ENCODE measurements at places on chromosomes 16 and 17.

DNA sequence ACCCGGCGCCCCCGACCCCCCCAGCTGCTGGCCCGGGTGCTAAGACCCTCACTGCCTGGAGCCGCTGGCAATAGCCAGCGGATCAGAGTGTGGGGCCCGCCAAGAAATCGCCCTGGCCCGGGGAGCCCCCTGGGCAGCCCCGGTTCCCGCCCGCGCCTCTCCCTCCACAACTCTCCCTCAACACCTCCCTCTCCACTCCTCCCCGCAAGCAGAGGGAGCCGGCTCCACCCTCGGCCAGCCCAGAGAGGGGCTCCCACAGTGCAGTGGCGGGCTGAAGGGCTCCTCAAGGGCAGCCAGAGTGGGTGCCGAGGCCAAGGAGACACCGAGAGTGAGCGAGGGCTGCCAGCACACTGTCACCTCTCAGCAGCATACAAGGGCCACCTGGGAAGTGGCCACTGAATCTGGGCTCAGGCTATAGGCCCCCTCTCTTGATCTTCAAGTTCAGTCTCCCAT is 385.5 kb downstream of the SEC14L1 start:
- no peak for DNase-seq

DNA sequence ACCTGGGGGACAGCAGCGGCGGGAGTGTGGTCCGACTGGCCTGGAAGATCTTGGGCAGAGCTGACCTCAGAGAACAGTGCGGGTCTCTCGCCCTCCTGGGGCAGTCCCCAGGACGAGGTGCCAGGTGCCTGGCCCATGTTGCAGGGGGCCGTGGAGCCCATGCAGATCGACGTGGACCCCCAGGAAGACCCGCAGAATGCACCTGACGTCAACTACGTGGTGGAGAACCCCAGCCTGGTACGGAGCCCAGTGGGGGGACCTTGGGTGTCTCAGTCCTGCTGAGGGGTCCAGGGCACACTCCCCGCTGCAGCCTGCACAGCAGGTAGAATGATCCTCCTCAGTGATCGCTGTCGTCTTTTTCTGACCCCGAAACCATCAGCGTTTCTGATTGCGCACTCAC is 1.4 kb downstream of the GPS1 start:
- DNase-seq: no peak

DNA sequence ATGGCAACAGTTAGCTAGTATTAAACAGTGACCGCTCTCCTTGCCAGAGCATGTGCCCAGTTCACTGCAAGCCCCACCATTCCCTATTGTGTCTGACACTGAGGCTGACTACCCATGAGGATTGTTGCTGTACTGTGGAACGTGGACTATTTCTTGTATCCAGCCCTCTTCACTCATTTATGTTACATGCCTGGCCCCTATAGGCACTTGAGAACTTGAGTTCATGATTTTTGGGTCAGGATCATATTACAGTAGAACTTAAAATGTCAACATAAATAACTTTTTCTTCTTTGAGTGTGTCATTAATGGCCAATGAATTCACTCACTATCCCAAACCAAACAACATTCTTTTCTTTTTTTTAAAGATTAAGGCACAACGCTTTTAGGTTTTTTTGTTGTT is 55.7 kb downstream of the LYRM1 start:
- no peak for DNase-seq

DNA sequence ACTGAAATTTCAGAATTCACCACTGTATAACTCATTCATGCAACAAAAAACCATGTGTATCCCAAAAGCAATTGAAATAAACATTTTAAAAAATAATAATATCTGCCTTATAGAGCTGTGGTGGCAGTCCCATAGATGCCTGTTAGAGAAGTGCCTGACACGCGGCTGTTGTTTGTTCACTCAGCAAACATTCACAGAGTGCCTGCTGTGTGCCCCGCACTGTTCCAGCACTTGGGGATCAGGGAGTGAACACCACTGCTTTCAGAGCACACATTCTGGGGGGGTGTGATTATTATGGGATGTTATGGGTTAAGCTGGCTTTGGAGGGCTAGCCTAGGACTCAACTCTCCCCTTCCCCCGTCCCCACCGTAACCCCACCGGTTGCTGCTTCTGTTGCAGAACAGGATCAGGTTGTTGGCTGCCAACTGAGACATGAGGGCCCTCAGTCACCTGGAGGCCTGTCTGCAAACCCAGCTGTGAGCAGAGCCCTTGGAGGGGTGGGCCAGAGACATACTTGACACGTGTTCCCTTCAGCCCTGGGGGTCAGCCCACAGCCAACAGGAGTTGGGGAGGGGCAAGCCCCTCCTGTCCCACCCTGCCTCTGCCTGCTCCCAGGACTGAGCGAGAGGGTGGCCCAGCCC is 103.3 kb upstream of the CIBAR2 start:
- no peak for DNase-seq

GRCh38 chr17:82664701-82665182 is 16.5 kb upstream of the WDR45B start:
- DNase-seq: no peak

- DNase-seq: no peak
Measured at GRCh38 chr16:88019821-88020515, 68.7 kb downstream of the BANP start.

DNA sequence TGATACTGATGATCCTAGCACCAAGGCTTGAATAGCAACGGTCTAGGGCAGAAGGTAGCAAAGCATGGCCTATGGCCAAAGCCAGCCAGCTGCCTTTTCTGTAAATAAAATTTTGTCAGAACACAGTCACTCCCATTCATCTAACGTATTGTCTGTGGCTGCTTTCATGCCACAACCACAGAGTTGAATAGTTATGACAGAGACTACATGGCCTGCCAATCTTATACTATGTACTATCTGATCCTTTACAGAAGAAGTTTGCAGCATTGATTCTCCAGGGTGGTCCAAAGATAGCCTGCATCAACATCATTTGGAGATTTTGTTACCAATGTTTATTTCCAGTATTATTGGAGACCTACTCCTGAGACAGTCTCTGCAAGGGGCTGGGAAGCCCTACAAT is 19.9 kb upstream of the MMD start:
- DNase-seq: no peak

GRCh38 chr16:9578459-9578858 is 487.0 kb downstream of the HAPSTR1 start:
- DNase-seq: no peak

GRCh38 chr17:67171560-67171959 is 73.4 kb downstream of the HELZ start:
- no peak for DNase-seq

- no peak for DNase-seq
Measured at GRCh38 chr17:16929035-16929680, 42.8 kb downstream of the TNFRSF13B start.

- no peak for DNase-seq
Measured at GRCh38 chr17:50181591-50182560, 16.1 kb downstream of the SGCA start.

DNA sequence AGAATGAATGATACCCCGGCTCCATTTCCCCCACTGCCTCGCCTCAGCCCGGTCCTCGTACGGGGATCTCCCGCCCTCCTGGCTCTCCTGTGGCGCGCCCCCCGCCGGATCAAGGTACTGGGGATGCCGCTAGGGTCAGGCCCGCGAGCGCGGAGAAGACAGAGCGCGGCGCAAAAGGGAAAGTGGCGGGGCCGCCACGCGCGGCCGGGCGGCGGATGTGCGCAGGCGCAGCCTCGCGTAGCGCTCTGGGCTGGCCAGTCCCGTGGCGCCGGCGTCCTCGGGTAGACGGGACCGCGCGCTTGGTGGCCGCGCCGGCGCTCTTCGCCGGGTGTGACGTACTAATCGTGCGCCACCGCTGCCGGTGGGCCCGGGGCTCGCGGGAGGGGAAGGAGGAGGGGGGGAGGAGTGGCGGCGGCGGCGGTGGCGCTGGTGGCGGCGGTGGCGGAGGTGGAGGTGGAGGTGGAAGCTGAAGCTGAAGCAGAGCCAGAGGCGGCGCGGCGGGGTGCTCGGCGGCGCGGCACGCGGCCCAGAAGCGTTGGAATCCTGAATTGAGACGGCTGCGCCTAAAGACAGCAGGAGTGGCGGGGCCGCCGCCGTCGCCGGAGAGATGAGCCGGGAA is at the start of gene SENP3:
TSS of gene SENP3 (plus strand) at position 331 of the 619 bp plus-strand sequence. CDS start 1,158 bp downstream, outside the sequence.
- peak; percentile 91 for DNase-seq

DNA sequence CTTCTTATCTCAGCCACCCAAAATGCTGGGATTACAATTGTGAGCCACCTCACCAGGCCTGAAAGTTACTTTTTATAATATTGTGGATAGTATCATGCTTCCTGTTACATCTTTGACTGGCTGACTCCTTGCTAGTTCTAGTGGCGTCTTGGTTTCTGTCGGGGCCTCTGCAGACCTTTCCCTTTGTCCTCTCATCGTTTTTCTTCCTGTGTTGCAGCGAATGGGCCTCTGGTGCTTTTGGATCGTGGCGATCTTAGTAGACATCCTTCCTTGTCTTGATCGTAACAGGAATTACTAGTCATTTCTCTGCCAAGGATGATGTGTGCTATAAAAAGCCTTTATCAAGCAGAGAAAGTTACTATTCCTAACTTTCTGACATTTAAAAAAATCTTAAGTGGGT is 20.8 kb downstream of the ASPSCR1 start:
- no peak for DNase-seq

- DNase-seq: no peak
Measured at GRCh38 chr16:31409433-31409832, 16.3 kb downstream of the ITGAD start.

GRCh38 chr17:77613627-77614026 is 344.9 kb upstream of the TNRC6C start:
- DNase-seq: no peak

- DNase-seq: no peak
Measured at GRCh38 chr17:57514614-57515013, 230.5 kb downstream of the CCDC182 start.

DNA sequence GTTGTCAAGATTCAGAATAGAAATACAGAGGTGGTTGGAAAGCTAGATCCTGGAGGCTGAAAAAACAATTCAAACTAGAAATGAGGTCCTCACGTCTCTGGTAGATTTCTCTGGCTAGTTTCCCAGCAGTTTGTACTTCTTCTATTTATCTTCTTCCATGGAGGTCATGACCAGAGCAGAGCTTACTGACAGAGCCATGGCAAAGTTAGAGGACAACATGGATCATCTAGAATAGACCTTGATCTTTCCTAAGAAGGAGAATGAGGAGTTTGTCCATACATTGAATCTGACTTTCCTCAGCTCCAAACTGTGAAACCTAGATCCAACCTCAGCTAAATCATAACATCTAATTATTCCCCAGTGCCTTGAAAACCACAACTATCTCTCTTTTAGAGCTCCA is 900.8 kb upstream of the GOT2 start:
- no peak for DNase-seq

GRCh38 chr17:81834831-81835267 is at the start of gene PPP1R27:
PPP1R27 (minus strand) TSS chr17:81835050; CDS start chr17:81834953, 97 bp downstream.
- DNase-seq: no peak

DNA sequence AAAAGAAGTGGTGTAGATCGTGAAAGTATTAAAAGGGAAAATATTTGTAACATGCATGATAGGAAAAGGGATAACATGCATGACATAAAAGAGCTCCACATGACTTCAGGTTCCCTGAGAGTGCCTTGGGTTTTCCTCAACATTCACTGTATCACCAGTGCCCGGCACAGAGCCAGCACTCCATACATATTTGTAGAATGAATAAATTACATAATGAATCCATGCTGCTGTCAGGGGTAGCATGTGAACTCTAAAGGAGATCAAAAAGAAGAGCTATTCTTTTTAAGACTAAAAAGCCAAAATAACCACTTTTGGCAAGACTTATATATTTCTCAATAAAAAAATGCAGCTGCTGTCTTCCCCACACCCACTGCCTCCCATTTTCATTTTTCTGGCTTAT is 2.7 kb upstream of the ZNF594 start:
- DNase-seq: no peak

DNA sequence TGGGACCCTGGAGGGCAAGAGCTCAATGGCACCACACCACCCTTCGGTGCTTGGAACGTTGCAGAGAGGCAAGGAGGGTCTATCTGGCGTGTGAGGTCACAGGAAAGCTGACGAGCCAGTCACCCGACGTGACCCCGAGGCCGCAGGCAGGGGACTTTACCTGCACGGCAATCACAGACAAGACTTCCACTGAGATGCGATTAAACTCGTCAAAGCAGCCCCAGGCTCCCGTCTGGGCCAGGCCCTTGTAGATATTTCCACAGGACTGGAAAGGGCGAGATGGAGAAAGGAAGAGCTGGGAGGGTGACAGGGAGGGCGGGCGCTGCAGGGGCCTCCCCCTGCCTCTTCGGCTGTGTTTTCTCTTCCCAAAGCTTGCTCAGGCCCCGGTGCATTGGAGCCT is 78.3 kb downstream of the DNAH17 start:
- DNase-seq: no peak

DNA sequence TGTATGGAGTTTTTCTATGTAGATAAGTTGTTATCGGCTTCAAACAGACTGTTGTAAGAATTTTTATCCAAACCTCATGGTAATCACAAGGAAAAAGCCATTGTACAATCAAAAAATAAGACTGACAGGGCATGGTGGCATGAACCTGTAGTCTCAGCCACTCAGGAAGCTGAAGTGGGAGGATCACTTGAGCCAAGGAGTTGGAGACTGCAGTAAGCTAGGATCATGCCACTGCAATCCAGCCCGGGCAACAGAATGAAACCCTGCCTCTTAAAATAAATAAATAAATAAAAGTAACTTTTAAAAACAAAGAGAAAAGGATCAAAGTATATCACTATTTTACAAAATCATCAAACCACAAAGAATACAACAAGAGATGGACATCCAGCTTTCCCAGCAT is 14.4 kb downstream of the OR1A1 start:
- no peak for DNase-seq

DNA sequence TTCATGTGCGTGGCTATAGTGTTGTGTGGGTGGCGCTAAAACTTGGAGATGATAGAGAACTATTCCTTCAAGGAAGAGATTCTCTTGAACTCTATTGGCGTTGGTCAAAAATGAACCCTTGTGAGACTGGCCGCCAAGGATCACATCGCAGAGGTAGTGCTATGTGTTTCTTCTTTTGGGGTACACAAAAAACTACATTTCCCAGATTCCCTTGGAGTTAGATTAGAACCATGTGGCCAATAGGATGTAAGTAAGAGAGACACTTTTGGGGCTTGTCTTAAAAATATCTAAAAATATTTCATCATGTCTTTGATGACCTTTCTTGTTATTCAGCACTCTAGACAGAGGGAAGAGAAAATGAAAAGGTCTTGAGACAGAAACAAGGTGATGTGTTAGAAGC is 25.4 kb upstream of the DYNLRB2 start:
- no peak for DNase-seq

DNA sequence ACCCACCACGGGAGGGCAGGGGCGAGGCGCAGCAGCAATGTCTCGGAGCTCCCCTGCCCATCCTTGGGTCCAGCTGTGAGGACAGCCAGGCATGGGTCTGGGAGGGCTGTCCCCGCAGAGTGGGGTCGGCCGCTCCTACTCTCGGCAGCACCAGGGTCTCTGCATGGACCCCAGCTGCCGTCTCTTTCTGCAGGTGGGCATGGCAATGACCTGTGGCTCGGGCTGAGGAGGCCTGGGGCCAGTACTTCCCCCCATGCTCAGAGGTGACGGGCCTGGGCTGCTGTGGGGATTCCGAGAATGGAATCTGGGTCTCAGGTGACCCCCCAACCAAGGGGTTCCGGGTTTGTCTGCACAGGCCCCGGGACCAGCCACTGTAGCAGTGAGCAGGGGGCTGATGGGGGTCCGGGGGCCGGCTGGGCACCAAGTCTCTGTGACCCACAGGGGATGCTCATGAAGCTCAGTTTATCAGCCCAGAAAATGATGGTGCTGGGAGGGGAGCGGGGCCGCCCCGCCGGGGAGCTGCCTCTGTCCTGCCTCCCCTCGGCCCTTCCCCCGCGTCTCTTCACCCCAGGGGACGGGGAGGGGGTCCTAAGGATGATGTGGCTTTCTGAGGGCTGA is 23.5 kb downstream of the CACNA1H start:
- no peak for DNase-seq

Data from immature natural killer cell (primary cell).